ENCODE measurements at places on chromosomes 16 and 17.

DNA sequence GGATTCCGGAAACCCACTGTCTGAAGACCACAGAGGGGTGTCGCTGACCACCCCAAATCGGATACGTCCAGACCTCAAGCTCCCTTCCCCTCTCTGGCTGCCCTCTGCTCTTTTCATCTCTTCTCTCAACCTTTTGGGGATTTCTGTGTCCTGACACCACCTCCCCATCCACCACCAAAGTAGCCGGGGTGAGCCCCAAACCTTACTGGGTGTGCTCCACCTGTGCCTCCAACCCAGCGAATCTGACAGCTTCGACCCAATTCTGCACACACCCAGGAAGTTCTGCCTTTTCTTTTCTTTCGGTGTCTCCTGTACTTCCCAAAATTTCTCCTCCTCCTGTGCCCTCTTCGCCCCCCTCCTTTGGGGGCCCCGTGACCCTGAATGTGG lies 534 bp downstream of the KCTD11 start:
- no peaks in the 10 kb centered on the region for H3K36me3 ChIP-seq
- peak overlapping the region; percentile 99 for H3K27ac ChIP-seq
- DNase-seq, result no peak
- no peaks in the 10 kb centered on the region for H3K27me3 ChIP-seq

DNA sequence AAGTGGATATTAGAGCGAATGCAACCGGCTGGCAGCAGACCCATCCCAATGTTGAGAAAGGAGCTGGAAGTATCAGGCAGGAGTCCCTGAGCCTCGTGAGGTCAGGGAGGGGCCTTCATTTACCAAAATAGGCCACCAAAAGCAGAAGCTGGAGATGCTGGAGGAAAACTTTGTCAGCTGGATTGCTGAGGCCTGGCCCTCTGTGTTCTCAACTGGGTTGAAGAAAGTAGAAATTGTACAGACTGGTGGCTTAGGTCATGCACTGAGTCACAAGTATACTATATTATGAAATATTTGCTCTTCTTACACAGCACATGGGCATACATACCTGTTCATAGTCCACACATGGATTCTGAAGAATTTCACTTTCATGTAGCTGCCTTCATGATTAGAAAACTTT lies 23.2 kb upstream of the TEKT3 start:
- H3K36me3 ChIP-seq, result no peaks in the 10 kb centered on the region
- H3K4me3 ChIP-seq, result no peak overlapping the region
- no peaks in the 10 kb centered on the region for H3K27me3 ChIP-seq
- DNase-seq, result no peak
- H3K27ac ChIP-seq, result no peak overlapping the region
- H3K4me1 ChIP-seq, result no peaks in the 10 kb centered on the region

GRCh38 chr16:24853169-24853824 lies 7.5 kb downstream of the SLC5A11 start:
- H3K36me3 ChIP-seq, result no peaks in the 10 kb centered on the region
- H3K4me1 ChIP-seq, result no peaks in the 10 kb centered on the region
- no peaks in the 10 kb centered on the region for H3K27me3 ChIP-seq
- no peak overlapping the region for H3K4me3 ChIP-seq
- no peak for DNase-seq

DNA sequence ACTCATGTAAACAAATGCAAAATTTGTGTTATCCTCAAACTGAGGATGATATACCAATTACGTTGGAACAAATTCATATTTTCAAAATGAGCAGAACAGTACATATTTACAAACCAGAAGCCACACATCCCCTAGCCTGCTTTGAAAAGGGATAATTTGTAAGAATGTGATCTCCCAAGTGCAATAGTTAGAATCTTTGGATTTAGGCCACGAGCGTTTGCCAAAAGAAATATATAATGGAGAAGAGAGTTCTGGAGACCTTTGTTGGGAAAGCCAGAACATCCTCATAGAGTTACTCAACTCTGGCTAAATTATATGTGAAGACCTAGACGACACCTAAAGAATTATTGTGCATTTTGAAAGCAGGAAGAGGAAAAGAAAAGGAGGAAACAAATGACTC lies 449.3 kb downstream of the KCNJ2 start:
- H3K36me3 ChIP-seq, result no peaks in the 10 kb centered on the region
- H3K27ac ChIP-seq, result no peak overlapping the region
- H3K4me1 ChIP-seq, result no peaks in the 10 kb centered on the region

- H3K4me1 ChIP-seq, result no peaks in the 10 kb centered on the region
- no peak overlapping the region for H3K27ac ChIP-seq
- no peak overlapping the region for H3K4me3 ChIP-seq
- DNase-seq, result no peak
Measured at GRCh38 chr17:62948370-62948769, 17.7 kb upstream of the TANC2 start.

DNA sequence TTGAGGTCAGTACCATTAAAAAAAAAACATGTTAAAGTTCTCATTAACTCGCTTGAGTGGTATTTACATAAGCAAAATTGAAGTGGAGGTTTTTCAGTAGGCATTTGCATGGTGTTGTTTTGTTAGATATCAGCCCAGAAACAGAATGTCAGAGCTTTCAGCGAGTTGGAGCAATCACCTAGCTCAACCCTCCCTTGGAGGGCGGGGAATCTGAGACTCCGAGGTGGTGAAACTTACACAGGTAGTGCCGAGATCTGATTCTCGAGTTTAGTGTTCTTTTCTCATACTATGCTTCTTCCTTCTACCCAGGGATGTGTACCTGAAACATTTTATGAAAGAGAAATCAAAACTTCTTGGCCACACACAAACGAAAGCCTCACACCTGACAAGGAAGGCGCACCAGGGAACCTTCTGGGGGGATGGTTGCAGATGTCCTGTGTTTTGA lies 6.6 kb downstream of the SEC14L1 start:
- H3K27ac ChIP-seq, result peak overlapping the region; percentile 46
- DNase-seq, result peak; percentile 37
- peaks cover 60% of the 10 kb centered on the region for H3K4me1 ChIP-seq
- no peaks in the 10 kb centered on the region for H3K27me3 ChIP-seq
- H3K36me3 ChIP-seq, result no peaks in the 10 kb centered on the region

- H3K4me3 ChIP-seq, result no peak overlapping the region
- peak; percentile 2 for DNase-seq
- H3K36me3 ChIP-seq, result no peaks in the 10 kb centered on the region
- H3K27me3 ChIP-seq, result no peaks in the 10 kb centered on the region
Measured at GRCh38 chr16:85415196-85416090, 197.7 kb upstream of the GSE1 start.

GRCh38 chr16:54243202-54243601 lies 43.4 kb downstream of the IRX3 start:
- no peak for DNase-seq
- H3K27ac ChIP-seq, result no peak overlapping the region
- no peaks in the 10 kb centered on the region for H3K27me3 ChIP-seq
- no peaks in the 10 kb centered on the region for H3K36me3 ChIP-seq

DNA sequence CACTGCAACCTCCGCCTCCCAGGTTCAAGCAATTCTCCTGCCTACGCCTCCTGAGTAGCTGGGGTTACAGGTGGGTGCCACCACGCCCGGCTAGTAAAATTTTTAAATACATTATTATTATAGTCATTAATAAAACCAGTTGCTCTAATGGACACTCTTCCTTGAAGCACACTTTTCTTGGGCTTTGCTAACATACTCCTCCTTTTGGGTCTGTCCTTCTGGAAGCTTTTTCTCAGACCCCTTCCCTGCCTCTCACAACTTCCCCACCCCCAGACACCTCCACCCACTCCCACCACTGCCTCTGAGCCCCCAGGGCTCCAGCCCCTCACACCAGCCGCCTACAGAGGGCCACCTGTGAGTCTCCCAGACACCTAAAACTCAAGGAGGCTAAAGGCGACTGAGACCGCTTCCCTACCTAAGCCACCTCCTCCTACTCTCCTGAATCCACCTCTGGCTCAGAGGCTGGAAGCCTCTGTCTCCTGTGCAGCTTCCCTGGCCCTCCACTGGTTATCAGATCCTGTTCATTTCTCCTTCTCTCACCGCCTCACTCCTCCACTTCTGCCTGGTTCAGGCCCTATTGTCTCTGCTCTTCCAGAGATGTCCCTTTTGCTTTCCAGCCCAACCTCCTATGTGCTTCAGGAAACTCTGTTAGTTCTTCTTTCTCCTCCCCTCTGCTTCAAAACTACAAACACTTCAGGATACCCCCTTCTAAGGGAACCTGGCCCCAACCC lies 2.1 kb upstream of the CUEDC1 start:
- no peak overlapping the region for H3K4me3 ChIP-seq
- no peaks in the 10 kb centered on the region for H3K27me3 ChIP-seq
- H3K4me1 ChIP-seq, result peaks cover 29% of the 10 kb centered on the region
- no peaks in the 10 kb centered on the region for H3K36me3 ChIP-seq
- H3K27ac ChIP-seq, result no peak overlapping the region
- no peak for DNase-seq

GRCh38 chr17:82976982-82977488 lies 102.4 kb upstream of the METRNL start:
- H3K4me1 ChIP-seq, result peaks cover 11% of the 10 kb centered on the region
- no peak for DNase-seq
- H3K27ac ChIP-seq, result no peak overlapping the region
- no peaks in the 10 kb centered on the region for H3K36me3 ChIP-seq

DNA sequence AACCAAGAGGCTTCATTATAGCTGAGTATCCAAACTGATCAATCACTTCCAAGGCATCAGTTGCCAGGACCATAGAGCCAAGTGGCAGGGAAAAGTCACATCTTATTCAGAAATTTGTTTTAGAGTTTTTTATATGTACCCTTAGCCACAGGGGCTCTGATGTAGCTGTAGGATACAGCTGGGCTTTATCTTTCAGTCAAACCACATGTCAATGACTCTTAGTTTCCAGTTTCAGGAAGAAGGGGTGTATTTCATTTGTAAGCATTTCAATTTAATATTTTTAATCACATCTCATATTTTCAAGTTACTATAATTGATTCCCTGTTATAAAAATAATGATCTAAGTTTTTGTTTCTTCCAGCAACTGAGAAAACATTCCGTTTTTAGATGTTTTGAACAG lies 2.9 kb upstream of the FLCN start:
- no peak overlapping the region for H3K4me3 ChIP-seq
- H3K27ac ChIP-seq, result no peak overlapping the region

GRCh38 chr17:50558581-50558940 lies 2.0 kb upstream of the CACNA1G start:
- DNase-seq, result no peak
- no peak overlapping the region for H3K4me3 ChIP-seq
- H3K4me1 ChIP-seq, result peaks cover 29% of the 10 kb centered on the region
- H3K27ac ChIP-seq, result no peak overlapping the region
- H3K27me3 ChIP-seq, result peaks cover 23% of the 10 kb centered on the region
